ENCODE measurements at places on chromosomes 3 and 15.
A peak's percentile ranks its signal among the peaks of the same experiment; 100 is the strongest.

DNA sequence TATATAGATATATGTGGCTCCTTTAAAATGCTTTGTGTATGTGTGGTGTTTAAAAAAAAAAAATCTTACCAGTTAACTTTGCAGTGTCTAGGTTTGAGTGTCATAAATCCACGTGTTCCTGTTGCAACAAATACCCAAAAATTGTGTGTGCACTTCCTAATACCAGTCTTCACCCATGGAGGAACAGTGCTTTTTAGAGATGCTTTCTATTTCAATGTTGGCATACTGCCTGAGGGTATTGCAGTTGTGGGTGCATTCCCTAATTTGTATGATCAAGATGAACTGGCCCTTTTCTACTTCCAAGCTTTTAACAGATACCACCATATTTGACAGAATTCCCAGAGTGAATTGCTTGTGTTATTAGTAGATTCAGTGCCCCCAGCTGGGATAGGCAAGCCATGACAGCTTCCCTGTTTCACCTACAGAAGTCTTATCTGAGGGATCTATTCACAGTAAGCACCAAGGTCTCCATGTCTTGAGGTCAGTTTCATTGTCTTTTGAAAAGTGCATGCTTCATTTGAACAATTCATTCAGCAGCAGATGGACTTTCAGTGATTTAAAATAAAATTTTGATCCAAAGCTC lies 68.9 kb upstream of the GOLGA6B start:
- DNase-seq = no peak

DNA sequence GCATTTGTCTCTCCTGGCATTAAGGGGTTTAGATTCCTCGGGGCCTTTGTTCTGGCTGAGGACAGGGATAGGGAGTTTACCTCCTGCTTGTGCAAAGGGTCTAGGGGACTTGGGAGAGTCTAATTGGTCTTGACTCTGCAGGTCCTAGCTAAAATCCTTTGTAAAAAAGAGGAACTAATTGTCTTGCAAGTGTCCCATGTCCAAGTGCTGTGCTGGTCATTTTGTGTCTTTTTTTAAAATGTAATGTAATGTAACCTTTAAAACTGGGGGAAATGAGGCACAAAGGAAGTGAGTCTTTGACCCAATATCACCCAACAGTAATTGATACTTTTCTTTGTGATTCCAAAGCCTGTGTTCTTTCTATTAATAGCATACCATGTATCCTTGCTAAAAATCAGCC lies 14.9 kb upstream of the C3orf80 start:
- DNase-seq = no peak

GRCh38 chr3:183447206-183448001 lies 19.0 kb upstream of the MCF2L2 start:
- DNase-seq = peak; percentile 40

DNA sequence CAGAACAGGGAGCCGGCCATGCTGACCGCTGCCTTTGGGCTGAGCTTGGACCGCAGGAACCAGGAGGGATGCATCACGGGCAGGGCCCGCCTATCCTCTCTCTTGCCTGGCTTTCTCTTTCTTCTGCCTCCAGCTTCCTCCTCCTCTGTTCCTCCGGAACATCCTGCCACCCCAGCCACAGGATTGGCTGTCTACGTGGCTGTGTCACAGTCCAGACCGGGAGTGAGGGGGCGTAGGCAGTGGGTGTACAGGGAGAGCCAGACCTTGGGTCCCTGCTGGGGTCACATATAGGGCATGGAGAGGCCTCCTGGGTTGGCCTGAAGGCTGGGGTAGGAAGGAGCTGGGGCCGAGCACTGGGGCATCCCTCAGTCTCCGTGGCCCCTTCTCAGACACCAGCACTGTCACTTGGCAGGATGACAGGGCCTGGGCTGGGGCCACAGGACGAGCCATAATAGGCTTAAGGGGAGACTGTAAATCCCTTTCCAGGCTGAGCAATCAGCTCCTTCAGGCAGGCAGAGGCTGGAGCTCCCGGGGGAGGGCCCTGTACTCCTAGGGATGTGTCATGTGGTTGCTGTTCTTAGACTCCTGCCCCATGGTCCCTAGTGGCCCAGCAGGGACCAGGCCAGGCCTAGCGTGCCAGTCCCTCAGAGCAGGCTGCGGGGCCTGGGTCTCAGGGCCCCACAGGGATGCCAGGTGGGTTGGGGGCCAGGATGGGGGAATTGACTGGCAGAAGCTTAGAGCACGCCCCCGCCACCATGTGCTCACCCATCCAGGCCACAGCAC lies 25.4 kb downstream of the LINGO1 start:
- DNase-seq = peak; percentile 17

- no peak for DNase-seq
Measured at GRCh38 chr3:55497250-55497649, 10.1 kb upstream of the WNT5A start.

Data from non-pigmented ciliary epithelial cell (primary cell).